ENCODE measurements at places on chromosomes 2 and 18.

DNA sequence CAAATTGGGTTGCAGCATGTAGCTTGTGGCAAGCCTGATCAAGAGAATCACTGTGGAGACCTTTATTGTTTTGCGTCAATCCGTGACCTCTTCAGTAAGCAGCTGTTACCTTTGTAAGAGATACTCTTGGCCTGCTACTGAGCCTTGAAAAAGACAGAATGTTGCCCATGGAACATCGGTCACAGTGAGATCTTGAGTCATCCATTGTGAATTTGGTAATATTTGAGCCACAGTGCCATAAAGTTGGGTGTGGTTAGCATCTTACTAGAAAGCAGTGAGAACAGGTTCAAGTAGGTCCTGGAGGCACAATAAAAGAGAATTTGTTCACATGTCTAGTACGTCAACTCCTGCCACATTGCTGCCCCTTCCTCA is 12.7 kb upstream of the EFR3B start:
- DNase-seq = no peak

- no peak for DNase-seq
Measured at GRCh38 chr2:165467921-165468320, 1.6 kb upstream of the CSRNP3 start.

DNA sequence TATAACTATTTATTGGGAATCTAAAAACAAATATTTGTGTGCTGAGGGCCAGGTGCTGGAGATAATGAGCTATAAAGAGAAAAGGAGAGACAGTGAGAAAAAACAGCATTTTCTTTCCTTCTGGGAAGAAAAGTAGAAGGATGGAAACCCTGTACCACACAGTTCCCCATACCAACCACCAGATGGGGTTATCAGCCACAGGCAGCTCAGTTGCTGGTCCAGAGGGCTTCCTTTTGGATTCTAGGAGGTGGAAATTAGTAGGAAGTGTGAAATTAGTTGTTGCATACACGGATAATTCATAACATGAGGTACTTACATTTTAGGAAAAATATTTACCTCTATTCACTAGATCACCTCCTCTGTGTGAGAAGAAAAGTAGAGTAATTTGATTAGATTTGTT is 237.0 kb upstream of the FOSL2 start:
- DNase-seq = no peak

DNA sequence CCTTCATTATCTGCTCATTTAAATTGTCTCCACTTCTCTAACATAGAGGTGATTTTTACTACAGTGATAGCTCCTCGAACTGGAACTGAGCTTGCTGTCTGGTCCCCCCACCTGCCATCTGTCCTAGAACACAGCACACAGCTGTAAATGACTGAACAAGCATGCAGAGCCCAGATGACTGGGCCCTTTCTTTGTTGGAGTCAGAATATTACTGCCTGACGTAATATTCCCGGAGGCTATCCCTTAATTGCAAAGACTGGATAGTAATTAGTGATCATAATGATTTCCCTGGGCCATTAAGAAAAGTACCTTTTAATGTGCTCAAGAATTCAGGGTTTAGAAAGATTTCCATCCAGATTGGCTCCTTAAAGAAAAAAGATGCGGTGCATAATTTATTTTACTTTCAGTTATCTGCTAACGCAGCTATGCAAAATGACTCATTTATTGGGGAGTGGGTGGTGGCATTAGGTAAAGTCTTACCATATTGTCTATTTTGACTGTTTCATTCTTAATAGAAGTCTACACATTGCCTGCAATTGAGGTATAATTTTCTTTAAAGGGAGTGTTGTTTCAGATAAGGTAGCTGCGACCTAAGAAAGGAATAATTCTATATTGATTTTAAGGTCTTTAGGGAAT is 84.4 kb downstream of the MAP4K4 start:
- no peak for DNase-seq

DNA sequence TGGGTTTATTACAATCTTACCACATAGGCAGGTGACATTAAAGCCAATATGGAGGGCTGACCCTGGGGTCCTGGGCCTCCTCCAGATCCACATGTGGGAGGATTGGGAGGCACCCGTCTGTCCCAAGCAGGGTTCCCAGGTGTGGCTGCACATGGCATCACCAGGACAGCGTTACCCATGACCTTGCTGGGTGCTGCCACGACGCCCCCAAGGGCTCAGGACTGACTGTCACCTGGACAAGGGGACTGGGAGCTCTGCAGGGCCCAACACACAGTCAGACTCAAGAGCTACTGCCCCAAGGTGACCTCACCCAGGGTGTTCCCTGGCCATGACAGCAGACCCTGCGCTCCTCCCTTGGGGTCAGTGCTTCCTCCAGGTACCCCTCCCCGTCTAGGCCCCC is 437.4 kb upstream of the MYT1L start:
- no peak for DNase-seq

- DNase-seq = no peak
Measured at GRCh38 chr2:149692961-149693396, 105.4 kb upstream of the MMADHC start.

- no peak for DNase-seq
Measured at GRCh38 chr2:36783246-36783645, 86.7 kb downstream of the VIT start.

DNA sequence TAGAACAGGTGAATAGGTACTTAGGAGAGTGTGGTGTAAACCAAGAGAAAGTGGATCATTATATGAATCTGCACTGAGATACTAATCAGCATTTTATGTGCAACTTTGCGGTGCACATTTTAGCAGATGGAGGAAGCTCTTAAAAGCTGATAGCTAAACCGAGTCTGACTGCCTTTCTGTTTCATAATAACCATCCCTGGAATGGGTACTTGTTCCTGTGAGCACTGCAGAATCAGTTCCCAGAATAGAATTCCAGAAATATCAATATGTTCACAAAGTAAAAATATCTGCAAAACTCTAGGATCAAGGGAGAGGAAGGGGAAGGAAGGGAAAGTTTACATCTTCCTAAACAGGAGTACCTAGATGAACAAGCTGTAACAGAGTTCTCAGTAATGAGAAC is 432.2 kb upstream of the HNRNPA3 start:
- DNase-seq = no peak

- peak; percentile 79 for DNase-seq
Measured at GRCh38 chr18:48842259-48843061, 108.3 kb downstream of the SMAD7 start.

GRCh38 chr2:59761966-59762365 is 791.5 kb downstream of the BCL11A start:
- DNase-seq = no peak

DNA sequence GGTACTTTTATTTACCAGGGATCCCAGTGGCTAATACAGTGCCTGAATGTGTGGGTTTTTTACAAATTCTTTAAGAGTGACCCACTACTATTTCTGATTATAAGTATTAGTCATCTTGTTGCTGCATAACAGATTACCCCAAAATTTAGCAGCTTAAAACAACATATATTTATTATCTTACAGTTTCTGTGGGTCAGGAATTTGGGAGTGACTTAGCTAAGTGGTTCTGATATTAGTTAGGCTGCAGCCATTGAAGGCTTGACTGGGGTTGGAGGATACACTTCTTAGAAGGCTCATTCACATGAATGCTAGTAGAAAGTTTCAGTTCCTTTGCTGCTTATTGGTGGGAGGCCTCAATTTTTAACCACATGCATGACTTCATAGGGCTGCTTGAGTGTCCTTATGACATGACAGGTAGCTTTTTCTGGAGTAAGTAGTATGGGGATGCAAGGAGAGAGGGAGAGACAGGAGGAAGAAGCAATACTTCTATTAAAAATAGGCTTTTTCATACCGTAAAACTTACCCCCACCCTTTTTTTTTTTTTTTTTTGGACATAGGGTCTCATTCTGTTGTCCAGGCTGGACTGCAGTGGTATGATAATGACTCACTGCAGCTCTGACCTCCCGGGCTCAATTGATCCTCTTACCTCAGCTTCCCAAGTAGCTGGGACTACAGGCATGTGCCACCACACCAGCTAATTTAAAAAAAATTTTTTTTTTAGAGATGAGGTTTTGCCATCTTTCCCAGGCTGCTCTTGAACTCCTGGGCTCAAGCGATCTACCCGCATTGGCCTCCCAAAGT is 13.3 kb upstream of the POLE4 start:
- DNase-seq = no peak

DNA sequence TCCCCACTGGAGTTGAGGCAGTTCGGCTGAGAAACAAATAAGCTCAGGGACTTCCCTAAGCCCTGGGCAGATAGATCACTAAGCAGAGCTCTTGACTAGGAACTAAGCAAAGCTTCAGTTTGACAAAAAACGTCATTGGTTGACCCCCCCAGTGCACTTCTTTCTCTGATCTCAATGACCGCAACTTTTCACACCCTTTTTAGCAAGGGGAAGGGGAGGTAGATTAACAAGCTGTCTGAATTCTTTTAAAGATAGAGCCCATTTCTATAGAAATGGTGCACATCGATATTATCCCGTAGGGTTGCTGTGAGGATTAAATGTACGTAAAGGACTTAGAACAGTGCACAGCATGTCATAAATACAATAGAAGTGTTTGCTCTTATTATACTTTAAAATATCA is 42.5 kb downstream of the PIEZO2 start:
- DNase-seq = no peak

DNA sequence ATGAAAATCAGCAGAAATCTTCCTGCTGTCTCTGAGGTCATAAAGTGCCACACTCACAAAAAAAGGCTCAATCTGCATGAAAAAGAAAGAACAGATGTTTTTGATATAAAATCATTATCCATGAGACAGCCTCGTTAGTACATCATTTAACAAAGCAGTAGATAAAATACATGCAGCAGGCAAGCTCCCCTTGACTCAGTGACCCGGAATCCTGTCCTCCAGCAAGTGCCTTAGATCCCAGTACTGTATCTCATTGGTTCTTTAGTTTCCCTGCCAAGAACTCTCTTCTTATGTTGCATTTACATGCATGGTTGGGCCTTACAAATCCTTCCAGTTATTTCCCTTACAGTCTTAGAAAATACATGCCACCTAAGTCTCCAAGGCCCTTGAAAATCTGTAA is 148.9 kb upstream of the CCDC195 start:
- DNase-seq = no peak

DNA sequence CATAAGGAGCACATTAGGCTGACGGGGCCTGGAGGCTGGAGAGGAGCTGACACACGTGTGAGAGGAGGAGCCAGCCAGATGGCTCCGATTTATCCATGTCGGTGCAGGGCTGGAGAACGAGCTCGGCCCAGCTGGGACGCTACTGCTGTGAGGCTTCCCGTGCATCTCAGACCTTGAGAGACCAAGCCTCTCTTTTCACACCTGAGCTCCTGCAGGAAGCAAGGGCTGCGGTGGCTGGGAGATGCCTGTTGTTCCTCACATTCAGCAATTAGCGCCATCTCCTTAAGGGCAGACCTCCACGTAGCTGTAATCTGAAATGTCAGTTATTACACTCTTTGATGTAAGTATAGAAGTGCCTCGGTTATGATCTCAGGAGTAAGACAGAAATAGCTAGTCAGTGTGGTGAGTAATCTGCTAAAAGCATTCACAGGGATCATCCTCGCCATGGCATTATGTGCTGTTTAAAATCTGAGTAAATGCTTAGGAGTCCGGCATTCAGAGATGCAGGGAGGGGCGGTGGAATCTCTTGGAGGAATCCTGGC is 107.9 kb downstream of the PRKCE start:
- no peak for DNase-seq

GRCh38 chr2:236049981-236050380 is 118.2 kb downstream of the GBX2 start:
- no peak for DNase-seq

GRCh38 chr18:63079114-63079513 is 240.5 kb downstream of the BCL2 start:
- DNase-seq = no peak

GRCh38 chr18:3995476-3996102 is 459.5 kb downstream of the DLGAP1 start:
- peak; percentile 57 for DNase-seq

GRCh38 chr2:39547811-39548719 is 111.0 kb upstream of the MAP4K3 start:
- DNase-seq = no peak

DNA sequence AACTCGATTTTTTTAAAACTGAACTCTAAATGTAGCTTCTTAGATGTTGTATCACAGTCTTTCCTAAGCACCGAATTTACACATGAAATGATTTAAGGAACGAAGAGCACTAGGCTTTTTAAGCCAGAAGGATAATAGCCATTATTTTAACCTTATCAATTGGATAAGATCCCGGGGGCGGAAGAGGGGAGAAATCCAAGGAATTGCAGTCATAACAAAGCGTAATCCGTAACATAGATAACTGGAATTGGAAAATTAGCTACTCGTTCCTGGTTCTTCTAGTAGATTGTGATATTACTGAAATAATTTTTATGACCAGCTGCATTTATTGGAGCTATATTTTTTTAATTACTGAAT is 988 bp upstream of the KANSL1L start:
- no peak for DNase-seq

DNA sequence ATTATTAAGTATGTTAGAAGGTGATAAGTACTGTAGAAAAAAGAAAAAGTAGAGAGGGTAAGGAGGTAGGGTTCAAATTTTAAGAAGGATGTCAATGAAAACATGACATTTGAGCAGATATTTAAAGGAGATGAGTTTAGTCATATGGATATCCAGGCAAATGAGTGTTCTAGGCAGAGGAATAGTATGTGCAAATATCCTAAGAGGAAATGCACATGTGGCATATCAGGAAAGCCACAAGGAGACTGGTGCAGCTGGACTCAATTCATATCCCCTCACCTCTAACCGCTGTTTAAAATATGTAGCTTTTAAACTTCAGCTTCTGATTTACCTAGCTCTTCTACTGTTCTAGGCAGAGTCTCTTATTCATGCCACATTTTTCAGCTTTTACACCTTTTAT is 9.5 kb downstream of the AGPS start:
- DNase-seq = no peak

DNA sequence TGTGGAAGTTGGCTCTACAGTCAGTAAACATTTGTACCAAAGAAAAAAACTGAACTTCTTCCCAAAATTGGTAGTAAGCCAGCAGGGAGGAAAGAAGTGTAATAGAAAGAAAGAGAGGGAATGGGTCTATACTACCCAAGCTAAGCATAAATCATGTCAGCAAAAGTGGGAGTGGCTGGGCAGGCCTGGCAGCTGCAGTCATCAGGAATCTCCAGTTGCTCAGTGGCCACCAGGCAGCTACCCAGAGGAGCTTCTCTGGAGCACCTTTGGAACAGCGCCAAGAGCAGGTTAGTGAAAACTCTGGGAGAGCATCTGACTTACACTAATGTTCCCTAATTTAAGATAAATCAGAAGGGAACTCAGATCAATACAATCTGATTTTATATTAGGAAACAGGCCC is 14.3 kb downstream of the FRZB start:
- DNase-seq = no peak

DNA sequence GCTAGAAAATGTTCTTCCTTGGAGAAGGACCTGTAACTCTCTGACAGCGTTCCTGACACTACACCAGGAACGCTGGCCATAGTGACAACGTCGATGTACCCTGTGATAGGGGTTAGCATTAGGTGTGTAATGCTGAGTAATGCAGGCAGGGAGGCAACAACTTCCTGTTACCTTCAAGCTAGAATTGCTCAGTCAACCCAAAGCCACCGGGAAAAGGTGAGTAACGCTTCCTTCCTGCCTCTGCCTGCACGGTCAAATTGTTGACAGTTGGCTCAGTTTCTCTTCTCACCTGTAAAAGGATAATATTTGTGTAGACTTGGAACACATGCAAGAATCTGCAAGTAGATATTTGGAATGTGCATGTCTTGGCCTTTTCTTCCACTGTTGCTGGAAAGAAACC is 12.7 kb downstream of the FAM110C start:
- DNase-seq = peak; percentile 66

All from CD4-positive, alpha-beta T cell treated with Interleukin-2 at 100 ng/mL for 4 hours (primary cell).